CD4-positive, alpha-beta T cell (primary cell): ENCODE measurements at places on chromosomes 6 and 20.

DNA sequence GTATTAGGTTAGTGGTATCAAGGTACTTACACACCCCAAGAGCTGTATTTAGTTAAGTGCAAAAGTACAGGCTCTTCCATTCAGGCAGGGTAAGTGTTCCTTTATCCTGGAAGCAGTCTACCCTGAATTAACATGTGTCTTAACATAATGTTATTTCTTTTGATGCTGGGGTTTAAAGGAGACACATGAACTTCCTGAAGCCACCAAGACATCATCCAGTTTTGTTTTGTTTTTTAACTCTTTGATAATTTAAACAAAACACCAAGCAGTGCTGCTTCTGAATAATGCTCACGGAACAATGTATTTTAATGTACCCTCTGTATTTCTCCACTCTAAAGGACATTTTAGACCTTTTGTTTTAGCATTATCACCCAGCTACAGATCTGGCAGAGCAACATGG lies 50.5 kb upstream of the PLCB4 start:
- DNase-seq: no peak

DNA sequence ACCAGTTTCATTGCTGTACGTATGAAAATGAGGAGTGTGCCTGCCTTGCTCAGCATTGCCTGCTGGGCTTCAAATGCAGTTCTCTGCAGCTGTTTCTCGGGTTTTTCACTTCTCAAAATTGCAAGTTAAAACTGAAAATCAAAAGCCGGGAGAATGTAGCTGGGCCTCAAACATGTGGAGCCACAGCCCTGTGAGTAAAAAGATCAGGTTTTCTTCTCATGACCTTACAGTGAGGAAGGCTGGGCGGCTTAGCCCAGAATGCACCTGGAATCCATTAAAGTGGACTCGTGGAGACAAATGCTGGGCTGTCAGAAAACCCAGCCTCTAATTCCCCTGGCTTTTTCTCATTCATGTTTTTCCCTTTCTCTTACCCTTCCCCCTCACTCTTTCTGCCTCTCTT lies 34.4 kb downstream of the DSE start:
- DNase-seq: no peak

DNA sequence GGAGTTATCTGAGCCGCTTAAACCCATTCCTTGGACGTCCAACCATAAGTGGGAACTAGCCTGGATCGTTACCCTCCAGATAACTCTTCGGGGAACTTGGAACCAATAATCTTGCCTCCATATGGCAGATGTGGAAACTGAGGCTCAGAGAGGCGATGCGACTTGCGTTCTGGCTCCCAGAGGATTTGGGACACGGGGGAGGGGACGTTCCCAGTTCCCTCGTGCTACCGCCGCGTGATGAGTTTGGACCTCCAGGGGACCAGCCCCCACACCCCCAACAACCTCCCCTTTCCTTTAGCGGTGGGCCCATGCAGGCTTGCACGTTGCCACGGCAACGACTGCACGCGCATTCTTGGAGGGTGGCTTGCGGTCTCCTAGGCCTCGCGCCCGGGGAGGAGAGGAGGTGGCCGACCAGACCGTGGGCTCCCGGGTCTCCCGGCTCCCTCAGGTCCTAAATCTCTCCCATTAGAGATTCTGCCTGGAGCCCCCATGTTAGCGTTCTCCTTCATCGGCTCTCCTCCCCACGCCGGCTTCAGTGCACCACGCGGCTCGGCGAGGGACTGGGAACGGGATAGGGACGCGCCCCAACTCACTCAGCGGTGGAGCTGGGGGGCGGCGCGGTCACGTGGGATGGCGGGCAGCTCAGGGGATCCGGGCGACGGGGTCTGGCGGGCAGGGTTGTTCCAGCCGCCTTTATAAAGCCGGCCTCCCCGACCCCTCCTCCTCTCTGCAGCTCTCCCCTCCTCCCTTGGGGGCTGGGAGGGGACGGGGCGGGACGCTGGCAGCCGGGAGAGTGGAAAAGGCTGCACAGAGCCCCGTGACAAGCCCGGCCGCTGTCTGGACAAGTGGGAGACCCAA lies at the start of gene PLTP:
PLTP (minus strand) TSS at position 670 of the 858 bp plus-strand sequence. CDS start 703 bp downstream, outside the sequence.
- no peak for DNase-seq

- no peak for DNase-seq
These were observed 12.8 kb upstream of the BPI start for GRCh38 chr20:38290829-38291814.

GRCh38 chr6:150280703-150281102 lies 88.1 kb upstream of the IYD start:
- DNase-seq: no peak

DNA sequence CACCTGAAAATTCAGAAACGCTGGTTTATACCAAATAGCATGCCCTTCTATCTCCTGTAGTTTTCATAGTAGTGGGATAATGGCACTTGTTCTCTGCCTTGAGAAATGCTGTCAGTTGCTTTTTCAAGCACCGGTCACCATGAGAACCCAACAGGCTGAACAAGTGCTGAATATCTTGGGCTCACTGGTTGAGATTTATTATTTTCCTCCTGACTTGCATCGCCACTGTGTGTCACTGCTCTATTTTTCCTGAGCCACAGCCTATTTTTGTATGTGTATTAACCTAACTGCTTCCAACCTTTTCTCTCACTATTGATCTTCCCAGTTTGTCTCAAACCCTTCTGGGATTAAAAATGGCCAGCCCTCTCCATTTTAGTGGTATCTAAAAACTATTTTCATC lies 71.9 kb downstream of the OPN5 start:
- DNase-seq: no peak

- no peak for DNase-seq
These were observed 471.3 kb downstream of the C6orf118 start for GRCh38 chr6:164838068-164838615.

- no peak for DNase-seq
These were observed 95.2 kb downstream of the TFAP2C start for GRCh38 chr20:56724241-56724757.

DNA sequence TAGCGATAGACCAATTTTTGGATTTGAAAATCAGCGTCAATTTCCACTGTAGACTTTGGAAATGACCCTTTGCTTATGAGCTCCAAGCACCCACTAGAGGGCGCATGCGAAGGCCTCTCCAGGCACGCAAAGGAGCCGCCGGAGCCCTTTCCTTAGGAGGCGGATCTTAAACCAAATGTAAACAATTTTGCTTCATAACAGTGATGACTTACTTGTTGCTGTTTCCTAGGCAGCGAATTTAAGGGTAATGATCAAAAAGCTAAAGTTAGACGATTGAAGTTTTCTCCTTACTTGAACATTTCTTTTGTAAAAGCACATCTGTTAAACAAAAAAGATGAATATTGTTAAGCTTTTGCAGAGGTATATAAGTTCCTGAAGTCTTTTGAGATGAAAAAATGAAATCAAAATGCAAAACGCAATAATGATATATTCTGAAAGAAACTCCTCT lies 29.2 kb upstream of the EXOC2 start:
- peak; percentile 62 for DNase-seq

DNA sequence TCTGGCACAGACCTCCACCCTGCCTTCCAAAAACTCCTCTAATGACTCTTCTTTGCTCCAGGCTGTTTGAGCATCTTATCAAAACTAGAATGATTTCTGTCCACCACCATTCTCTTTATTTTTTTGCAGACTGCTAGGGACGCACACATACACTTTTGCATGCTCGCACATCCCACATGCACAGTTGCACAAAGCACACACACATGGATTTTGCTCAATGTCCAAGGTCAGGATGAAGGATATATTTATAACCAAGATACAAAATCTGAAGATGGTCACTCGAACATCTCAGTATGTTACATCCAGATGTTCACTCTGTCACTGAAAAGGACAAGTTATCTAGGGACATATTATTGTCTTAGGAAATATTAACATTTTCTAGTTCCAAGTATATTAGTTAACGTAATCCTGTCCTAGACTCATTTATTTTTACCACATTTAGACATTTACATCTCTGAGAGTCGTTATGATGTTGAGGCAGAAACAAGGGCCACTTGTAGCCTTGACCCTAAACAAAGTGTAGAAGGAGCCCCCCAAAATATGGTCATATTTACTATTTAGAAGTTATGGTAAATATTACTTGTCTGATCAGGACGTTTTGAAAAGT lies 3.4 kb upstream of the SIM1 start:
- DNase-seq: no peak

- DNase-seq: no peak
These were observed 97.8 kb downstream of the PLEKHG1 start for GRCh38 chr6:150697515-150697914.

DNA sequence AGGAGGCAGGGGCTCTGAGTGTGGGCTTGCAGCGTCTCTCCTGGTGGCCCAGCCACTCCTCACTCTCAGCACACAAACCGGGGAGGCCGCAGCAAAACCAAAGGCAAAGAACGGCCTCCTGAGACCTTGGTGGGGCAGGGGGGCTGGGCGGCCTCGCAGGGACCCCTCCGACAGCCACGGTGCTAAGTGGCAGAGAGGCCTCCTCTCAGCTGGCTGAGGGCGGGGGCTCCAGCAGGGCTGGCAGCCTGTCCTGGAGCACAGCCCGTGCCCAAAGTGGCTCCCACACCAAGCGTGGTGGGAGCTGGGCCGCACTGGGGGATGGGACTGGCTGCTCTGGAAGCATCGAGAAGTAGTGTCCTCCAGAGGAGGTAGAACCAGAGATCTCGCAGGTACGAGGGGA lies 334.4 kb downstream of the QKI start:
- no peak for DNase-seq

DNA sequence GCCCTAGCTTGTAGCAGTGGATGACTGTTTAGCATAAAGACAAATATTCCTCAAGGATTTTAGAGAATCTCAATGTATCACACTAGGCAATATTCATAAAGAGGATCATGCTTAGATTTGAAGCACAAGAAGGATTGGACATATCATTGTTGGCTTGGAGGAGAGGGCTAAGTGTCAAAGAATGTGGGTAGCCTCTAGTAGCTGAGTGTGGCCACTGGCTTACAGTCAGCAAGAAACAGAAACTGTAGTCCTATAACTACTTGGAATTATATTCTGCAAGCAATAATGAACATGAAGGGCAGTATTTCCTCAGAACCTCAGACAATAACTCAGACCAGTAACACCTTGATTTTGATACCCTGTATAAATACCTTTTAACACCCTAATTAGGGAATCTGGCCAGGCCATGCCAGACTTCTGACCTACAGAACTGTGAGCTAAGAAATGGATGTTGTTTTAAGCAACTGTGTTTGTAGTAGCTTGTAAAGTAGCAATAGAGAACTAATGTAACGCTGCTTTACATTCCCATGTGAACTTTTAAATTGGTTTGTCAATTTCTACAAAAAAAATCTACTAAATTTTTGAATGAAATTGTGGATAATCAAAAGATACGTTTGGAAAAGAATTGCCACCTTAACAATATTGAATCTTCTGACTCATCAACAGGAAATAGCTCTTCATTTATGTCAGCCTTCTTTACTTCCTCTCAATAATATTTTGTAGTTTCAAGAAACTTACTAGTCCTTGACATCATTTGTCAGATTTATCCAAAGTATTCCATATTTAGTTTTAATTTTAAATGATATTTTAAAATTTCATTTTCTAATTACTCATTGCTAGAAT lies 65.2 kb upstream of the RSPO3 start:
- no peak for DNase-seq

GRCh38 chr6:44496665-44497369 lies 109.3 kb downstream of the CDC5L start:
- no peak for DNase-seq

DNA sequence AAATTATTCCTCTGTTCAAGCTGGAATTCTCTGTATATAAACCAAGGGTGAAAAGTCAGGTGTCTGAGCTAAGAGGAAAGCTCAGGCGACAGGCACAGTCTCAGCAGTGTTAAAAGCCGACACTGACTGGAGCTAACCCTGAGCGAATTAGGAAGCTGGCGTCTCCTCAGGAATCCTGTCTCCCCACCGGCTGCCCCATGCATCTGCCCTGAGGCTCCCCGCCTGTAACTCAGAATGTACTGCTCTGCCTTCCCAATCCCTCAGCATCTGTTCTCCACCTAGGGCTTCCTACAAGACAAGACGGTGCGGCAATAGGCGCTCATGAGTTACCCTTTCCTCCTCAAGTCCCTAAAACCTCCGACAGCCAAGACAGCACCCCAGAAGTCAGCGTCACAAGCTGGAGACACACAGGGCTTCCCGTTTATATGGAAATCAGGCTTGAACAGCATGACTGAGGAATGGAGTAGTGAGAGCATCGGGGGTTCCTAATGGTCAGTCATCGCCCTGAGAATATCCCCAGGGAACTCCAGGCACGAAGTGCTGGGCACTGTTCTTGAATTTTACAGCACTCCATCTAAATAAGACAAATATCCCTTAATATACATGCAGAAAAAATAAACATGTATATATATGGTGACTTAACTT lies 33.5 kb downstream of the WDR27 start:
- no peak for DNase-seq

DNA sequence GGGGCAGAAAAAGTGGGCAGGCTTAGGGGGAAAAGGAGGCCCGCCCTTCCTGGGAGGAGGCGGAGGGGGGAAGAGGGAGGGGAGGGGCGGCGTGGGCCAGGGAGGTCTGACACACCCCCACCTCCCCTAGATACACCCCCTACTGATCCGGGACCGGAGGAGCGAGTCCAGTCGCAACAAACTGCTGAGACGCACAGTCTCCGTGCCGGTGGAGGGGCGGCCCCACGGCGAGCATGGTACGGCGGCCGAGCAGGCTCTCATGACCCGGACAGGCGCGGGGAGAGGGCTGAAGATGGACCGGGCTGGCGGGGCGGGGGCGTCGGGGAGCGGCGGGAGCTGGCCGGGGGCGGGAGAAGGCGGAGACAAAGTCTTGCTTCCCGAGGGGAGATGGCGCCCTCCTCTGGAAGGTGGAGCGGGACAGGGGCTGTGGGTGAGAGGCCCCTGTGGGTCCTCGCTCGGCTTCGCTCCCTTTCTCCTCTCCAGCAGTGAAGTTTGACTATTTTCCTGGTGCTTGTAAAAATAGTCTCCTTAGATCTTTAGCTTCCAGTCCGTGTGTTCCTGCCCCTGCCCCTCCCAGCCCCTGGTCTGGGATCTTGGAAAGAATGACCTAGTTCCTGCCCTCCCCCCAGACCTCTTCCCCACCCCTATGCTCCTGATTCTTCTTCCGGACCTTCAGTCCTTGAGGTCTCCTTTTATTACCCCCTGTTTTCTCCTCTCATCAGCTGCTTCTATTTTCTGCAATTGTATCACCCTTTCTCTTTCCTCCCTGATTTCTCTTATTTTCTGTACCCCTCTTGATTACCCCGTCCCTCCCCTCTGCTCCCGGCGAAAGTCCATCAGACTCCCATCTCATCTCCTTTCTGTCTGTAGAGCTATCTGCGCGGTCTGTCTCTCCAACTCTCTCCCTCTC lies 6.1 kb downstream of the SYNGAP1 start:
- DNase-seq: peak; percentile 80

GRCh38 chr6:3117912-3118352 lies 579 bp upstream of the BPHL start:
- no peak for DNase-seq

GRCh38 chr20:20894753-20895152 lies 182.3 kb upstream of the RALGAPA2 start:
- no peak for DNase-seq
